ENCODE measurements at places on chromosomes 16 and 17.

DNA sequence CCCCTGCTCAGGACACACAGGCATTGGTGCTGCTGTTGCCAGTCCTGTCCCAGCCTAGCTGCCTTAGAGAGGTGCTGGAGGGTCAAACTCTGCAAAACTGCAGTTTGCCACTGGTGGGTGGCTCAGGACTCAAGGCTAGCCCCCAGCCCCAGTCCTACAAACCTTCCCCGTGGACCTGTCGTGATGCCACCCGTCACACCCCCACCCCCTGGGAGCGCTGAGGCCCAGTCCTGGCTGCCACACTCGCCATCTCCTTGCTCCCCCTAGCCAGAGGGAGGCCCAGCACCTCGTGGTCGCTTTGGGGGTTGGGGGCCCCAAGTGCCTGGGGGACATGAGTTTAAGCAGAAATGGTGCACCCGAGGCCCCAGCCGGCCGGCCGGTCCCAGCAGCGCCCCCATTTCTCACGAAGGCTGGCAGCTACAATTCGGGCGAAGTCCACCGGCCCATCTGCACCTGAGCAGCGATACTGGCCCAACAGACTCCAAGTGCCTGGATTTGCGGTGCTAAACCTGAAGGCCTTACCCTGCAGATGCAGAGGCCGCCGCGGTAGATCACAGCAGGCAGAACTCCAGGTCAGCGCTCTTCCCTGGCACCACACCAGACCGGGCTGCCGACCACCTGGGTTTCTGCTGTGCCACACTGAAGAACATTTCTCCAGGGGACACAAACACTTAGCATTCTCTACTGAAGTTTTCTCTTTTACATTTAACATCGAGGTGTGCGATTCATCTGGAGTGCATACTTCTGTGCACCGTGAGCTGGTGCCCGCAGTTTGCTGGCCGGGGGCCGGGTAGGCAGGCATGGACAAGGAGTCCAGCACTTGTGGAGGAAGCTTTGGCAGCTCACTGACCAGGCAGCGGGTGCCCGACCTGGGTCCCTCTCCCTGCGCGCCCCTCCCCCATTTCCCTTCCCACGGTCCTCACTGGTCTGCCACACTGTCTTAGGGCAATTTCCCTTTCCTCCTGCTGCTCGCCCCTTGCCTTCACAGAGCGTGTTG lies 130.0 kb downstream of the KCNJ12 start:
- no peak for DNase-seq

DNA sequence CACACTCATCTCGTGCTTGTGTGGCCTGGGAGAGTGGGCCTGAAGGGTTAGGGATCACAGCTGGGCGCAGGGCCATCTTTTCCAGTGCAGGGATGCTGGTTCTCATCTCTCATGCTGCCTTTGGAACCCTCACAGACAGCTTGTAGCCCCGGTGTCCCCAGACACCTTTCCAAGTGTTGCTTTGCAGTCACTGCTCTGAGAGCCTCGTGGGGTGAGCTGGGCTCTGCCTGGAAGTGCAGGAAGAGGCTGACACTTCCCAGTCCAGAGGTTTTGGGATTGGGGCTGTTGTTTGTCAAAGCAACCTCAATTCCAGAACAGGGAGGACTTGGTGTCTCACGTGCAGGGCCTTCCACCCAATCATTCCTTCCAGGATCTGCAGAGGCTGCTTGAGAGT lies 28.2 kb downstream of the TBX4 start:
- DNase-seq = no peak

DNA sequence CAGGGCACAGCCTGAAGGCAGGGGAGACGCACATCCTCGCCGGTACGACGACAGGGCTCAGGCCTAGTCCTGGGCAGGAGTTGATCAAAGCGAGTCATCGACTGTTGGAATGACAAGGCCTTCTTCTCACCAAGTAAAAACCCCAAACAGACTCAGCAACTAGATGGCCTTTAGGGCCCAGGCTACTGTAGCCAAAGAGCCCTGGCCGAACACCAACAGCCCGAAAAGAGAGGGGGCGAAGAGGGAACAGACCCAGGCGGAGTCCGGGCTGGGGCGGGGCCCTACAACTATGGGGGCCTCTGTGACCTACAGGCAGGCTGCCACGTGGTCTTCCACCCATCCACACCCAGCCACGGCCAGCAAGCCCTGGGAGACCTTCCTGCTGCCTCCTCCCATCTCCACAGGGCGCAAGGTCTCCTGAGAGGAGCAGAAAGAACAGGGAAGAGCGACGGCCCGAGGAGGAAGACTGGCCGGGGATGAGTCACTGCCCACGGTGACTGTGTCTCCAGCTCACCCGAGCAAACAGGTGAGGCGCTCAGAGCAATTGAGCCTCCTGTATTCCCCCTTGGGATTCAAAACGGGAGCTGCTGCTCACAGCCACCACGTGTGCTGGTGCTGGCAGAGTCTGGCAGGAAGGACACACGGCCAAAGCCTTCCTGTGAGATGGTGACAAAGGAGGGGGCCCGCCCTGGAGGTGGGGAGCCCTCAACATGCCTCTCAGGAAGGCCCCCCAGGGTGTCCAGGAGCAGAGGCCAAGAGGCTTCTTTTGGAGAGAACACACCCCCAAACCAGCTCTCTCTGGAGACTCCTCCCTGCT lies 17.7 kb downstream of the SLC16A3 start:
- DNase-seq = no peak

GRCh38 chr17:77308861-77309726 lies 168.3 kb downstream of the SEC14L1 start:
- no peak for DNase-seq

DNA sequence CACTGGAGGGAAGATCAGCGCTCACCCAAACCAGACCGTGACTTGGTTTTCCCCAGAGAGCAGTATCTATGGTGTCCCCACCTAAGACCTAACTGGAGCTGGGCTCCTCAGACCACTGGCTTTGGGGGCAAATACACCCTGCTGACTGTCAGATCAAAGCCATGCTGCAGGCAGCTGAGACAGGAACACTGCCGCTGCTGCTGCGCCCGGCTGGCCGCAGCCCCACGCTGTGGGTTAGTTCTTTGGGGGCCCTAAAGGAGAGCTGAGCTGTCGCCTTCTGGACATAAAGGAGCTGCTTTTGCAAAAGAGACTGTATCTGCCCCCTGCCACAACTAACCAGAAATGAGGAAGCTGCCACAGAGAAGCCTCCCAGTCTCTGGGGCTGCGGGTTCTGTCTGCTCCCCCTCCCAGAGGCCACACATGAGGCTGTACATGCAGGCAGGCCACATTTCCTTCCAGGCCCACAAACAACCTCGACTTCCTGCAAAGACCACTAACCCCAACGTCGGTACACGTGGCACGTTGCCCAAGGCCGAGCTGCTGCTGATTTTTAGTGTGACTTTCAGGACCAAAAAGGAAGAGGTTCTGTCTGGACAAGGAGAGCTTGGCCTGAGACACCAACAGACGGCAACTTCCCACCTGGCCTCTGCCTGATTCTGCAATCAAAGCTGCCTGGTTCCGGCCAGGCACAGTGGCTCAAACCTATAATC lies 18.2 kb upstream of the ABR start:
- no peak for DNase-seq

DNA sequence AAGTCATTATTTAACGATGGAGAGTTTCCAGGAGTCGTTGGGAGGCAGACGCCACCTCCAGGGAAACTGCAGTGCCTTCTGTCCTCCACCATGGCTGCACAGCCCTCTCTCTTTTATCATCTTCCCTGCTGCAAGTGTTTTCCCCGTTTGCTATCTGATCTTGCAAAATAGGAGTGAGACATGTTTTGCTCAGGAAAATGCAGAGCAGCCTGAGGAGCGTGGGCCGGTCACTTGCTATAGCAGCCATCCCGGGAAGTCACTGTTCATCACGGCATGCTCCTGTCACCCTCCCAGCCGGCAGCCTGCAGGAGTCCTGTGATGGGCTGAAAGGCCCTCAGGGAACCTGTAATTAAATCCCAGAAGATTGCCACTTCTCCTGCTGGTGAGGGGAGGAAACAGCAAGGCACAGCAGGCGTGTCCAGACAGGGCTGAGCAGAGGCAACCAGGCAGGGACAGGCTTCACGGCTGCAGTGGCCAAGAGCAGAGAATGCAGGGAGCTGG lies 143.1 kb downstream of the GSG1L start:
- no peak for DNase-seq

GRCh38 chr17:34725008-34725407 lies 145.6 kb downstream of the TMEM132E start:
- DNase-seq = no peak

- DNase-seq = no peak
These were observed 32.8 kb downstream of the DRC3 start for GRCh38 chr17:18005496-18005895.

GRCh38 chr16:1195393-1195666 lies 29.7 kb downstream of the TPSG1 start:
- no peak for DNase-seq

- DNase-seq = no peak
These were observed 25.1 kb downstream of the SALL1 start for GRCh38 chr16:51125992-51126391.

DNA sequence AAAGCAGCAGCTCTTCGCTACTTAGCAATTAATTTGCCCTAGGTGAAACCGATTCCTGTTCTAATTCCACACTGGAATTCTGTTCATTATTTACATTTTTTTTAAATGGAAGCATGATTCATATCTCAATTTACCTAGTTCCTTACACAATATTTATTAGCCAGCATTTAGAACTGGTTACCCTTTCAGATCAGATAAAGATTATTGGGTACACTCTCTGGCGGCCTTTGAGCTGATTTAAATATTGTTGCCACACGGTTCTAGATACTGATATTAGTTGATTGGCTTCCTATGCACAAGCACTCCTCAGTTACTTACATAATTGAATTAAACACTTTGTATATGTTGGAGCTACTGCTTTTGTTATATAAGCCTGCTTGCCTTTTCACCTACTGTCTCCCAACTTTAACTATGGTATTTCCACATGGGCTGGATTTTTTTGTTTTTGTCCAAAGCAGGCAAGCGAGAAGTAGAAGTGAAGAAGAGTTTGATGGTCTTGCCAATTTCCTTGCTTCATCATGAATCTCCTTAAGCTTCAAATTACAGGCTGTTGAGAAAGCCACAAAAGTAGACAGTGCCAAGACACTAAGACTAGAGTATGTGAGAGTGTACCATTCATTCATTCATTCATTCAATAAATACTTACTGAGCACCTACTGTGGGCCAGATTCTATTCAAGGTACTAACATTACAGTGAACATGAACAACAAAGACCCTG lies 3.9 kb upstream of the ALDH3A2 start:
- DNase-seq = no peak

- no peak for DNase-seq
These were observed 1.9 kb upstream of the SLC5A2 start for GRCh38 chr16:31480851-31481536.
